ENCODE measurements at places on chromosomes 1 and 21.

DNA sequence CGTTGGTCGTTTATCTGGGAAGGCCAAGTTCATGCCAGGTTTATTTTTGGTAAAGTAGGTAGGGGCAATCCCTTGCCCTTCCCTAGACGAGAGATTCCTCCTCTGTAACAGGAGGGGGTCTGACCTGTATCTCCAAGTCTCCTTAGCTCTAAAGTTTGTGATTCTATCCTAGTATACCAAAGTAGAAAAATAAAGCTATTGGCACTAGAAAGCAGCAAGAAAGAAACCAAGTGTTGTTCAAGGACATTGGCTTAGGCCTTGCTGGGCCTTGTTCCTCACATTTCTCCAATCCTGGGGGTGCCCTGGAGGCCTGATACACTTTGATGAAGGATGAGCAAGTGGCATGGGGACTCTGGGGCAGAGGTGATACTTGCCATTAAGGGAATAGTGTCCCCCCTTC lies 814 bp downstream of the MTARC2 start:
- no peak for DNase-seq

GRCh38 chr1:68516066-68516465 lies 19.2 kb upstream of the DEPDC1 start:
- no peak for DNase-seq

DNA sequence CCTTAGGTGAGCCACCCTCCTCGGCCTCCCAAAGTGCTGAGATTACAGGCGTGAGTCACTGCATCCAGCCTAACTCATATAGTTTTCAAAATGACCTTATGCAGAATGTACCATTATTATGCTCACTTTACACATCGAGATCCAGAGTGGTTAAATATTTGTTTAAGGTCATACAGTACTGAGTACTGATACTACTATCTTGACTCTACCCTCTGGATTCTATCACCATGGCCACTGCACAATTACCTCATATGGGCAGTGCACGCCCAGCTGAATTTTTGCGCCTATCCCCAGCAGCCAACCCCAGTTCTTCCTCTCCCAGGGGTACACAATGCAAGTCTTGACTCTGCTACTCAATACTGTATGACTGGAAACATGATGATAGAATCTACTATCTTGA lies 56.7 kb downstream of the EDARADD start:
- DNase-seq = no peak

DNA sequence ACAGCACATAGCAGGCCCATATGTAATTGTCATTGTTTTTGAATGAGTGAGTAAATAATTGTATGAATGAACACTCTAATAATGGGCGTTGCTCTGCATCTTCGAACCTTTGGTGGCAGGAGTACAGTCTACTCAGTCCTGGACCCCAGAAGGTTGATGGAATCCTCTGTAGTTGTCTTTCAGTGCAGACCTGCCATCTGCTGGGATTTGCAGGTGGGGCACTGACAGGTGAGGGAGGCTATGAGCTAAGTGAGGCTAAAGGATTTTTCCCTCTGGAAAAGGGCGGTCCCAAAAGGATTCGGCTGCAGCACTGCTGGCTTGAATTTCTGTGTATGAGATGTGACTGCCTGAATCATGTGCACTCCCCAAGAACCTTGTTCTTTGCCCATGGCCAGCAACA lies 53.4 kb downstream of the PLXNA2 start:
- no peak for DNase-seq

DNA sequence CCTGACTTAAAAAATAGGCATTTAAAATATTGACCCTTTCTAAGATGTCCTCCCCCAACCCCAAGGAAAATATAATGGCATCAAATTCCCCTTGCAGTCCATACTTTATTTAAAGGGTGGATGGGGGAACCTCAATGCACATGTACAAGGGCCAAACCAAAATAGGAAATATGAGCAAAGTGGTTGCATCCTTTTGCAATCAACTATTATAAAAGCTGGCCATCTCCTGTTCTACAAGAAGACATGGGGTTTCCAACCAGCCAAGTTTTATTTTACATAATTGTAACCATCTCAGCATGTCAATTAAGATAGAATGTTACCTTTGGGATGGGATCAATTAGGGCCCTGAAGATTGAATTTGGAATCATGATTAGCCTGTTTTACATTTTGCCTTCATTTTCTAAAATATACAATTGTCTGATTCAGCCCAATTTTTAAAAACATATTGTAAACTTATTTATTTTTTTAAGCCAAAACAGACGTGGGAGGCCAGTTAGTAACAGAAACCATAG lies 146.7 kb upstream of the NFIA start:
- no peak for DNase-seq

- no peak for DNase-seq
Measured at GRCh38 chr1:230149751-230150584, 82.9 kb downstream of the GALNT2 start.

DNA sequence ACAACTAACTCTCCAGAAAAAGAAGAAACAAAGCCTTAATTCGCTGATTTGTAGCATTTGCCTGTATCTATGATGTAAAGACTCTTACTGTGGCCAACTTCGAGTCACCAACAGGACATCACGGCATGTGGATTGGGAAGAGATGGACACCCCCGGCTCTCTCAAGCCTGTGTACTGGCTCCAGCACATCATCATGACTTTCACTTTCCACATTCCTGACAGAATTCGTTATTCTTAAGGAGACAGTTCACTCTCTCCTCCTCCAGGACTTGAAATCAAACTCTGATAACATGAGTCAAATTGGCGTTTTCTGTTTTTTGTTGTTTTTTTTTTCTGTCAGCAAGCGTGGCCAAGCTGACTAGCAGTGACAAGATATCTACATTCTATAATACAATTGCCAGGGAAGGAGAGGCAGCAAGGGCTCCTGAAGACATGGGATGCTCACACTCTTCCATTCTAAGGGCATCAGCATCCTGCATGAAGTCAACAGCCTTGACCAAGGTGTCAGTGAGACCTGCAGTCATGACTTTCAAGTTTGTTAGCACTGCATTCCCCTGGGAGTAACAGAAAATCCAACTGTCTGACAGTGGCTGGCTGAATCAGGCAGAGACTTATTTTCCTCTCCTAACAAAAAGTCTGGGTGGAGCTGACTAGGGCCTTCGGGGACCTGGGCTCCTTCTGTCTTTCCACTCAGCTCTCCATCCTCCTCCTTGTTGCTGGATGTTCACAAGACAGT lies 13.3 kb upstream of the TRAF3IP3 start:
- no peak for DNase-seq

- no peak for DNase-seq
Measured at GRCh38 chr1:78035121-78035520, 10.6 kb upstream of the GIPC2 start.

DNA sequence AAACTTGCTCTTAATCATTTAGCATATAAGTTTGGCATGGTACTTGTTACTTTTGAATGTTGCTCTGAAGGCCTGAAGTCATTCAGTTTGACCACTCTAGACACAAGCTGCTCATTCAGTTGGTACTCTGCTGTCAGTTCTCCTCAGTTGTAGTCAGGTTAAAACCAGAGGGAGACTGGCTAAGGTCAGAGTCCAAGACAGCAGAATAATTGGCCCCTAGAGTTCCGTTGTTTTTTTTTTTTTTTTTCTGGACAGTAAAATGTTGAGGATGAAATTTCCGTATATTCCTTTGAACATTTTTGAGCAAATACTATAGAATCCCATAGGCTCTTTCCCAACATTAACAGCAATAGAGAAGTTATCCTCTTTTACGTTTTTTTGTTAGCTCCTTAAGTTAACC lies 9.4 kb downstream of the ZBTB40 start:
- no peak for DNase-seq

- no peak for DNase-seq
Measured at GRCh38 chr1:116544588-116545358, 26.1 kb downstream of the CD58 start.

DNA sequence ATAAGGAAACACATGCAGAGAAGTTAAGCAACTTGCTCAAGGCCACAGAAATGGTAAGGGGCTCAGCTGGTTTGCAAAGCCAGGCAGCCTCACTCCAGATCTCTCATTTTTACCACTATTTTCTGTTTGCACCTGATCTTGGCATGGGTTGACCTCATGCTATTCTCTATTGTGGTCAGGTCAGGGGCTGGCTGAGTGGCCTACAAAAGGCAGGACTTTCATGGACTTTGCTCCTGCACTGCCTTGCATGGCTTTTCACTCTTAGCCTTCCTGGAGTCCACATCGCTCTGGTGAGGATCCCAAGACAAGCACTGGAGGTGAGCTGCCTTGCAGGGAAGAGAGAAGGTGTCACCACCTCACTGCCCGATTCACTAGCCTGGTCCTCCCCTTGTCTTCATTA lies 56.8 kb upstream of the CSF3R start:
- no peak for DNase-seq

GRCh38 chr1:236615399-236616148 lies 11.3 kb upstream of the HEATR1 start:
- no peak for DNase-seq

- no peak for DNase-seq
Measured at GRCh38 chr1:10553118-10553517, 78.4 kb downstream of the PEX14 start.

DNA sequence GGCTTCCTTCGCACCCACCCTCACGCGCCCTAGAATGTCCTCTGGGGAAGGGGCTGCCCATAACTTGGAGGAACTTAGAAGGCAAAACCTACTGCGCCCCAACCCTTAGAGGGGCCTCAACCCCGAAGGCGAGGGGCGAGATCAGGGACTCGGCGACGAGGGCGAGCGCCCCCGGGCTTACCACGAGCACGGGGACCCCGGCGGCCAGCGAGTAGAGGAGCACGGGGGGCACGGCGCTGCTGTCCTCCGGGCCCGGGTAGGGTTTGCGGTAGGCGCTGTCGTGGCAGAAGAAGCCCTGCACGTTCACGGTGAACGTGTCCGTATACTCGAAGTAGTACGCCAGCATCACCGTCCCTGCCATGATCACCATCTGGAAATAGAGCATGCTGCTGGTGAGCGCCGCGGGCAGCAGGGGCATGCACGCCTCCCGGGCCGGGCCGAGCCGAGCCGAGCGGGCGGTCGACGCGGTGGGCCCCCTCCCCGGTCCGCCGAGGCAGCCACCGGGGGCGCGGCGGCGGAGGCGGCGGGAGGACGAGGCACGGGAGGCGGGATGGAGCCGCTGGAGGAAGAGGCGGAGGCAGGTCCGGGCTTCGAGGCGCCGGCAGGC lies 304 bp downstream of the PLPPR5 start:
- peak; percentile 6 for DNase-seq

DNA sequence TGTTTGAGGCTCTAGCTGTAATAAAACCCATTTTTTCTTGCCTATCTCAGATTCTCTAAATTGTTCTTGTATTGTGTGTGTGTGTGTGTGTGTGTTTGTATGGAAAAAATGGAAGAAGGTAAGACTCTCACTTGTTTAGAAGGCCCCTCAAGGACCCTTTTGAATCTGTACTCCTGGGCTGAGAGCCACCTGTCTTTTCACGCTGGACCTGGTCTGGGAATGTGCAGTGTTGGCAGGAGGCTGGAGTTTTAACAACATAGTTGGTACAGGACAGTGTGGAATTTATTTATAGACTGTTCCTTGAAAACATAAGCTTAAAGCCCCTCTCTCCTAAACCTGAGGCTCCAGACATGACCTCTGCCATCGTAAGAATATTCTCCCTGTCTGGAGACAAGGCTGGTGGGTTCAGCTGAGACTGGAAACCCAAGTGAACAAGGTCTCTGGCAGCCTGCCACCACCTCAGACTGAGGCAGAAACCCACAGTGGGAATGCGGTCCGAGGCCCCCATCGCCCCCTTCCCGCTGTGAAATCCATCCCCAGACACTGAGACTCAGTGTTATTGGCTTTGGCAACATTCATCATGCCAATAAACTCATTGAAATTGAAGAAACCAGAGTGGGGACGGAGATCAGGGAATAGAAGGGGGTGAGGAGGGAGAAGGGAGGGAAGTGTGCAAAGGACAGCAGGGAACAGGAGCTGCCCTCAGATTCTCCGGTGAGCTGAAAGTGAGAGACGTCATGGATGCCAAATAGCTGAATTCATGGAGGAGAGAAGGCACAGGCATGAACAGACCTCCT lies 24.6 kb upstream of the PLXNA2 start:
- DNase-seq = no peak

DNA sequence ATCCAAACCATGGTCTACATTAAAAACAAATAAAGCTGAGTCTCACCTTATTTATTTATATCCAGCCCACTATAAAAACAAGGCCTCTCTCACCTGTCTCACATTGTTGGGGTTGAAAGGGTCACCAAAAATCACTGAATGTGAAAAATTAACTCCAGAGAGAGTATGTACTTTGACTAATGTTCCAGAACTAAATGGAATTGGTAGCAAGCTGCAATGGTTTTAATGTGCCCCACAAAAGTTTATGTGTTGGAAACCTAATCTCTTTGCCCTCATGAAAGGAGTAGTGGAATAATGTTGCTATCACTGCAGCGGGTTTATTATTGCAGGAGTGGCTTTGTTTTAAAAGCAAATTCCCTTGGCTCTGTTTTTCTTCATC lies 230.3 kb downstream of the LTN1 start:
- DNase-seq = no peak

DNA sequence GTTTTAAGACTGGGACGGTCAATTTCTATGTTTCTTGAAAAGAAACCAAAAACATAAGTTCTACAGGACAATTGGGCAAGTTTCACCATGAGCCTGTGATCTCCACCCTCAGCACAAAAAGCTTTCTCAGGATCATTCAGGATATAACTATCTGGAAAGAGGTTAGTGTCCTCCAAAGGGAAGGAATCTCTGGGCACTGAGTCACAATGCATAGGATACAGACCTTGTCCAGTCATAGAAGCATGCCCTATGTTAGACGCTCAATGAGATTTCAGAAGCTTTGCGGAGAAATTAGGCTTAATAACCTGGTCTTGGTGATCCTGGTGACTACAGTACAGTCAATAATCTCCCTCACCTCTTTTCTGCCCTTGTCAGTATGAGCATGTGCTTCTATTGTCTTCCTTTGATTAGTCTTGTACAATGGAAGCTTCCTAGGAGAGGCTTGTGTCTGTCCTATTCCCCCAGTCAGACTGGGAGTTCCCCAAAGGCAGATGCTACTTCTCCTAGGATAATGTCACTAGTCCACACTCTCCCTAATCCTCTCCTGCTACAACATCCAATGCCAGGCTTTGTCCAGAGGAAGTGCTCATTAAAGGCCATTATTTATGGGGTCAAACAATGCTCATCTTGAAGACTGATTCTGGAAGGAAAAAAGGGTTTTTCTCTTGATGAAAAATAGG lies 97.4 kb downstream of the KCNH1 start:
- no peak for DNase-seq

DNA sequence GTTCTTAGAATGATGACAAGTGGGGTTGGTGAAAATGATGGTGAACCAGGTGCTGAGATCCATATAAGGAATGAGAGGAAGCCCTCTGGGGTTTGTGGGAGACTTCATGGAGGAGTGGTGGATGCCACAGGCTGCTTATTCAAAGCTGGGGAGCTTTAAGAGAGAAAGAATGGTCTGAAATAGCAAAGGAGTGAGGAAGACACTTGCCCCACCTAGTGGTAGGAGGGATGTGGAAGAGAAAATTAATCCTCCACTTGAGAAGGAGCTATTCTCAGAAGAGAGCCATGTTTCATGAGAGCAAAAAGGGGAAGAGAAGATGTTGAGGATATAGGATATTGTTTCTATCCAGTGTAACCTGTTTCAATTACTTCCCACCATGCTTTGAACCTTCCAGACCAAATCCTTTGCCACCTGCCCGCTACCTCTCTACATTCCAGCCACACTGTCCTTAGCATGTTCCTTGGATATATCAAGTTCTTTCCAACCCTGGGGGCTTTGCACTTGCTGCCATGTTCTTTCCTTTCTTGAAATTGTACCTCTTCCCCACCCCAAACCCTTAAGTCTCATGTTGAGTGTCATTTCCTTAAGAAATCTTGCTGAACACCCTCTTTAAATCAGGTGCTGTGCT lies 19.6 kb upstream of the ZNF648 start:
- DNase-seq = peak; percentile 30

- DNase-seq = no peak
Measured at GRCh38 chr21:40164905-40165772, 297.9 kb downstream of the PCP4 start.
